ENCODE measurements at places on chromosomes 2 and 18.

- DNase-seq = peak; percentile 73
These were observed 498 bp downstream of the TGOLN2 start for GRCh38 chr2:85327160-85327821.

GRCh38 chr2:204436230-204436629 is 109.0 kb upstream of the PARD3B start:
- DNase-seq = no peak

GRCh38 chr2:108960006-108960405 is 29.0 kb downstream of the EDAR start:
- no peak for DNase-seq

GRCh38 chr2:187475499-187476248 is 27.6 kb upstream of the CALCRL start:
- DNase-seq = no peak

GRCh38 chr2:143786026-143786765 is 657.0 kb downstream of the ARHGAP15 start:
- no peak for DNase-seq

- DNase-seq = no peak
These were observed 3.8 kb downstream of the KCNE4 start for GRCh38 chr2:223055836-223056235.

GRCh38 chr18:63438181-63438580 is 15.9 kb upstream of the VPS4B start:
- no peak for DNase-seq

DNA sequence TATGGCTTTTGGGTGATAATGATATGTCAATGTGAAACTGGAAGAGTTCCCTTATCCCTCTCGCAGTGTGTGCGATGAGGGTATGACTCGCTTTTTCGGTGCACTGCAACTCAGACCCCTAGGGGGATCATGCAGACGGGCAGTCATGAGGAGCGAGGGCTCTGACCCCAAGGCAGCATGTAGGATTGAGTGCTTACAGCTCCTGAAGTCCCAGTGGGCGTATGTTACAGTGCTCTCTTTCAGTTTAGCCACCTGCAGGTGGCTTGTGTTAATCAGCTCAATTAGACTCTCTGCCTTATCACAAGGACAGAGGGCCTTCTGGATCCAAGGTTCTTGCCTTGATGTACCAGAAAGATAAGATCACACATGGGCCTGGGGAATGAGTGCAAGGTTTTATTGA is 1269.9 kb upstream of the GYPC start:
- no peak for DNase-seq

- DNase-seq = no peak
These were observed 18.4 kb downstream of the RBKS start for GRCh38 chr2:27871802-27872201.

GRCh38 chr18:56541340-56541739 is 97.1 kb downstream of the TXNL1 start:
- DNase-seq = no peak

- no peak for DNase-seq
These were observed 6.0 kb downstream of the RAB11FIP5 start for GRCh38 chr2:73106791-73107190.

GRCh38 chr2:215356948-215357461 is 45.1 kb downstream of the ATIC start:
- no peak for DNase-seq

- no peak for DNase-seq
These were observed 221.9 kb upstream of the RBBP8 start for GRCh38 chr18:22711192-22711685.

Measured in stimulated activated CD8-positive, alpha-beta memory T cell treated with anti-CD3 and anti-CD28 coated beads, Interleukin-4, amount 100 ng/mL, for 48 hours (primary cell).